ENCODE measurements at places on chromosomes 5 and 9.
A peak's percentile ranks its signal among the peaks of the same experiment; 100 is the strongest.

DNA sequence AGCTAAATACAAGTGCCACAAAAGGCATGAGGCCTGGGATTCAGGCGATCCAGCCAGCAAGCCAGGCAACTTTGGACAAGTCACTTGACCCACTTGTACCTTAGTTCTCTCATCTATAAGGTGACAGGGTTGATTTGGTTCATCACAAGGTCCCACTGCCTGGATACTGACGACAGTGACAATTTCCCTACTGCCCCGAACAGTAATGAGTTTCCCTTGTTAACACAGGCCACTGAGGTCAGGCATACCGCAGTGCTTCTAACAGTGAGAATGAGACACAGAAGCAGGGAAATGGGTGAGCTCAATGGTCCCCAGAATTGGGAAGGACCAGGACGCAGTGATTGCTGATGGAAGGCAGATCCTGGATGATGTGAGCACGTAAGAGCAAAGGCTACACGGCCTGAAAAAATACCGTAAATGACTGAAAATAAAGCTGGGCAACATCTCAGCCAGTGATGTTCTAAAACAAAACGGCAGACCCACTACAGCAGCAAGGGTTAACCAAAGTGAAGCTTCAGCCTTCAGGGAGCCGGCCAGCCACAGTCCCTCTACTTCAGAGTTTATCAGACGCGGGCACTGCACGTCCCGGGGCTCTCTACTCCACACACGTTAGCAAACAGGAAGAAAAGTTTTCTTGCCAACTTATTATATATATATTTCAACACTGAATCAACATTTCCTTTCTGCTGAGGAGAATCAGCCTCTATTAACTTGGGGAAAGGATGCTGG lies 846 bp downstream of the MGAT1 start:
- DNase-seq: no peak

- DNase-seq: no peak
These were observed 60.7 kb downstream of the SLC24A2 start for GRCh38 chr9:19728101-19728500.

- peak; percentile 47 for DNase-seq
These were observed 60.4 kb upstream of the SPRY4 start for GRCh38 chr5:142385194-142385593.

- DNase-seq: no peak
These were observed 54.5 kb downstream of the EFNA5 start for GRCh38 chr5:107616213-107616612.

GRCh38 chr5:133780619-133781280 lies 168.4 kb upstream of the FSTL4 start:
- DNase-seq: no peak

DNA sequence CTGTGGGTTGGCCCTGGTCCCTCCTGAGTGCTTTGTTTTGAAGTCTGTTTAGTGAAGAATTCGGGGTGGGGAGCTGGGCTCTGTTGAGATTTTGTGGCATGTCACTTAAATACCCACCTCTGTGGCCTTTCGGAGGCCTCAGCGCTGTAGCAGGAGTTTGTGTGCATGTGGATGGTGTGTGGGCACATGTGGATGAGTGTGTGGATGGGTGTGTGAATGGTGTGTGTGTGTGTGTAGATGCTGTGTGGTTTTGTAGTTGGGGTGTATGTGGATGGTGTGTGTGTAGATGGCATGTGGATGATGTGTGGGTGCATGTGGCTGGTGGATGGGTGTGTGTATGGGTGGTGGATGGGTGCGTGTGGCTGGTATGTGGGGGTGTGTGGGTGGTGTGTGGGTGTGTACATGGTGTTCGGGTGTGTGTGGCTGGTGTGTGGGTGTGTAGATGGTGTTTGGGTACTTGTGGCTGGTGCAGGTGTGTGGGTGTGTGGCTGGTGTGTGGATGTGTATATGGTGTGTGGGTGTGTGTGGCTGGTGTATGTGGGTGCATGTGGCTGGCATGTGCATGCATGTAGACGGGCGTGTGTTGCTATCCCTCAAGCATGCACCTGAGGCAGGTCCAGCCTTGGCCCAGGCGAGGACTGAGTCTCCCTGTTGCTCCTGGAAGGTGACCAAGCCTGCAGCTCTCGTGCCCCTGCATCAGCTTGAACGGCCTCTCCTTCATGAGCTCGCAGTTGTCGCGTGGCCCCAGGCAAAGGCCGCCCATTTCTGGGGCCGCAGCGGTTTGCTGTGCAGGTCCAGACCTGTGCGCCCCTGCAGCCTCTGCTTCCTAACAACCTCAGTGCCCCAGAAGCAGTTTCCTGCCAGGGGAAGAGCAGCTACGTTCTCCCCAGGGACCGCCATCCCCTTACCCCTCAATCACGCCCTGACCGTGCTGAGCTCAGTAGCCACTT lies 54.0 kb upstream of the FCN2 start:
- no peak for DNase-seq

DNA sequence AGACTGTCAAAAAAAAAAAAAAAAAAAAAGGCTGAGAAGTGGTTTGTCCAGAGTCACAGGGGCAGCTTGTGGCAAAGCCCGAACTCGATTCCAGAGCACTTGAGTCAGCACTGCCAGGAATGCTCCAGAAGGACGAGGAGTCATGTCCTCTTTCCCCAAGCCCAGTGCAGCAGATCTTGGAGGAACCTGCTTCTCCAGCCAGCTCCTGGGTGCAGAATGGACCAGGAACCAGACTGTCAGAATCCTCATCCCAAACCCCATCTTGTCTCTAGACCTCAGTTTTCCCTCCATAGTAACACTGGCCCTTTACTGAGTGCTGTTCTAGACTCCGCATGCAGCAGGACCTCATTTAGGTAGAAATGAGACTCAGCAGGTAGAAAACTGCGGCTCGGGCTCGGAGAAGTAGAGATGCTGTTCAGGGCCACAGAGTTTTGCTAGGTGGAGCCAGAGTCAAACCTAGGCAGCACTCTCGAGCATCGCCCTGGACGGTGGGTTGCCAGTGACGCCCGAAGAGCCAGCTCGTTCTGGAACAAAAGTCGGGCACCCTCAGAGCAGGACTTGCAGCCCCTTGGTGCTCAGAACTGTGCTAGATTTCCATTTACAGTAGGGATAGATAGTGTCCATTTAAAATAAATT lies 15.4 kb downstream of the CD74 start:
- DNase-seq: peak; percentile 65

DNA sequence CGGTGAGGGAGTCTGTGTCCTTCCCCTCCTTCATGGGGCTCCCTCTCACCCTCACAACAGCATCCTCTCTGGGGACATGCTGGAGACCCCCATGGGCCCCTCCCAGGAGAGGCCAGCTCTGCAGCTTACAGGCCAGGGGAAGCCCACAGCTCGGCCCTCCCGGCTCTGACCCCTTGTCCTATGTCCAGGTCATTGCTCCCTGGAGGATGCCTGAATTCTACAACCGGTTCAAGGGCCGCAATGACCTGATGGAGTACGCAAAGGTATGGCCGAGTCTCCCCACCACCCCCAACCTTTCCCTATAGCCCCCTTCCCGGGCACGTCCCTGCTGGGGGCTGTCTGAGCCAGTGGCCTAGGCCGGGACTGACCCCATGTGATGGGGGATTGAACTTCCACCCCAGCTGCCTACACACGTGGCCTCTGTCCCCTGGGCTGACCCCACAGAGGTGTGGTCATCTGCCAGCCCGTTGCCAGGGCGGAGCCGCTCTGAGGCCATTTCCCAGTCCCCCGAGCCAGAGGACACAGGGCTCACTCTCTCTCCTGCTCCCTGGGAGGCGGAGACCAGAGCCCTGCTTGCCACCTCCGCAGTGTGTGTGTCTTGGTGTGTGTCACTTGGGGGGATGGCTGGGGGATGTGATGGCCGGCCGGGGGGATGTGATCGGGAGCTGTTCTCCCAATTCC lies 21.9 kb downstream of the ASS1 start:
- no peak for DNase-seq

- peak; percentile 55 for DNase-seq
These were observed 197.5 kb downstream of the MAPKAP1 start for GRCh38 chr9:125509476-125509875.

- DNase-seq: peak; percentile 45
These were observed 586 bp downstream of the TXN start for GRCh38 chr9:110255463-110256379.

DNA sequence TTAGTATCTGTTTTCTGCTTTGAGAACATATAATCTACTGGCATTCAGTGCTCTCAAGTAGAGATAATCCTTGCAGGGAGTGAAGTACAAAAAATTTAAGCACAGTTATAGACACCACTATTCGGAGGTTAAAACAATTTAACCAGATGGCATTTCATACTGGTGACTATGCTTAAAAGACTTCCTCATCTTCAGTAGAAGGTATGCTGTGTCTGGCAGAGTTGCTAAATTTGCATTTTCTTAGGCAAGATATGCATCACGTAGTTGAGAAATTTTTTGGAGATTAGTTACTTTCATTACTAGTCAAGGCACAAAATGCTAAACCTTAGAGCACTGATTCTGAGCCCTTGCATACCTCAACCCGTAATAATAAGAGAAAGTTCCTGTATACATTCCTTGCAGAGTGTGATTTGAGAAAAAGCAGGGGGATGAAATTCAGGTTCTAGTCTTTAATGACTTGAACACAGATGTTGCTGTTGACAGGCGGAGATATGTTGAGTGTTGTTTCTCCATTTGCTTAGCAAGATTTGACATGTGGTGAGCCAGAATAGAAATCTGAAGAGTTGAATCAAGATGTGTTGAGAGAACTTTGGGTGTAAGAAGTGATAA lies 70.8 kb upstream of the STARD4 start:
- DNase-seq: no peak

GRCh38 chr5:5695266-5695665 lies 272.8 kb downstream of the ICE1 start:
- DNase-seq: no peak

GRCh38 chr5:10030219-10030831 lies 219.4 kb downstream of the ATPSCKMT start:
- DNase-seq: no peak

DNA sequence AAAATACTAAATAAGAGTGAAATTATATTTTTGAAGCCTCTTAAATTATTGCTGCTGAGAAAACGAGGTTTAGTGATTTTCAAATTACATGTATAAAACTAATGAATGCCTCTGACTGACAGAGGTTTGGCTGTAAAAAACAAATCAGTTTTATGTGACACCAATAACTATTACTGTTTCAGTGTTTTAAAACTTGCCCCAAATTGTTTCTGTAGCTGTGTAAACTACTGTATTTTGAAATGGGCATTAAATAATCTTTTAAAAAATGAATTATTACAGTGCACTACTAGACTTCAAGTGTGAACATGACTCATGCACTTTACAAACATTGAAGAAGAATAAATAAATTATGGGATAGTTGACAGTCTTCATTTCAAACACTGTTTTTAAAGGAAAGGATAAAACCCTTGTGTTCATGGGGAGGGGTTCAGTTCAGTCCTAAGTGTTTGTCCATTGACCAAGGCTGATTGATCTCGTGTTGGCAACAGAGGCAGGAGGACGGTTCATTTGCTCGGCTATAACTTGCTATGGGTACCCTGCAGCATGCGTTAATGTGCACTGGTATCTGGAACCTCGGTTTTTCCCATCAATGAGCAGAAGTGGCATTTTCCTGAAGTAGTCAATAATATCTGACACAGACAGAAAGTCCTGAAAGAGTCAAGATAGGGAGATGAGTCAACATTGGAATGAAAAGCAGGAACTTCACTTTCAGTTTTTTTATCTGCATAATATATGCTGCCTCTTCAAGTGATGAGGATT lies 15.6 kb downstream of the C5orf58 start:
- DNase-seq: no peak

DNA sequence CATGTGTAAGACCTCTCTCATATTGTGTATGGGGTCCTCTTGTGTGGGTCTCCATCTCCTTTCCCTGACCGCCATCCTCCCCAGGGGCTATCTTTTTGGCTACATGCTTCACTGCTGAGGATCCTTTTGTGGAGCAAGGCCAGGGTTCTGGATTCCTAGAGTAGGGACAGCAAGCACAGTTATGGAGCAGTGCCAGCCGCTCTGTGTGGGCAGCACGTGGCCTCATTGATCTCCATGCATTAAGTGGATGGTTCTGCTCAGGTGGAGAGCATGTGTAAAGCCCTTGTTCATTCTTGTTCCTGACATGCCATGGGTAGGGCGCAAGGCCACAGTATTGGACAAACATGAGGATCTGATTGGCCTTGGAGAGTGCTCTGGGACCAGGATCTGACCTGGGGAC lies 8.9 kb downstream of the PHF2 start:
- DNase-seq: no peak

DNA sequence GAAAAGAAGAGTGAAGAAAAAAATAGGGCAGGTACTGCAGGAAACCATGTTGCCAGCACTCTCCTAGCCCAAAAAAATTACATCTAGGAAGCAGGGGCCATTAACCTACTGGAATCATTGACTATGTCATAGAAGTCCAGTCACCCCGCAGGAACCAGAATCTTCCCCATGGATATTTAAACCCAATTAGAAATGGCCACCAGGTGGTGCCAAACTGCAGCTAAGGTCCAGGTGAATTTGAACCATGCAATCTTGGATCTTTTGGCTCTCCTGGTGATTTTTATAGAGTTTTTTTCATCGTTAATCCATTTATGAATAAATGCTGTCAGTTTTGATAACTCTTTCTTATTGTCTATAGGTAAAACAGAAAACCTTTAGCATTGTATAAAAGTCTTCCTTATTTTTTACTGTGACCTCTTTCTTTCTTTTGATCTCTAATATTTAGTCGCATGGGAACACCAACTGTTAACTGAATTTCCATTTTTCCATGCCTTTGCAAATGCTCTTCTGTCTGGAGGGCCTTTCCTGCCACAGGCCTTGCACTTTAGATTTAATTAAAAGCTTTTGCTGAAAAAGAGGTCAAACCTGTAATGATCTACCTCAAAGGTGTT lies 147.5 kb upstream of the FGF10 start:
- peak; percentile 10 for DNase-seq

DNA sequence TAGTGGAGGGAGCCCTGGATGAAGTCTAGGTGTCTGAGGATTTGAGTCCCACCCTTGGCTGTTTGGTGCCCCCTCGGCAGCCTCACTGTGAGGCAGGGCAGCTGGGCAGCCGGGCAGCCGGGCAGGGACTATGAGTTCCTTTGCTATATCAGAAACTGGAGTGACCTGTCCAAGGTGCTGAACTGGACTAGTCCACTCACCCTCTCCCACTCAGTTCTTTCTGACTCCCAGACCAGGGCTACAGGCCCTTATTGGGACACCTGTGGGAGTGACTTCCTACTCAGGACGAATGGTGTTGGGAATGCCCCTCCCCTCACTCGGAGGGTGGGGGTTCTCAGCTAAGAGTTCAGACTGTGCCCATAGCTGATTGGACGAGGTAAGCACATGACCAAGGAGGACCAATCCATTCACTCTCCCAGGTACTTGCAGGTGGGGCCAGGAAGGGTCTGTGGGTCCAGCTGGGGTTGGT lies 34.1 kb upstream of the RAPGEF1 start:
- peak; percentile 76 for DNase-seq
